ENCODE measurements at places on chromosomes 6 and 20. TPM values are rescaled to one million over a fixed set of nuclear protein-coding genes. Genes with fewer than 3 reads are reported as not detected.

RAB22A gene
- 17.1 TPM for total RNA-seq

DNA sequence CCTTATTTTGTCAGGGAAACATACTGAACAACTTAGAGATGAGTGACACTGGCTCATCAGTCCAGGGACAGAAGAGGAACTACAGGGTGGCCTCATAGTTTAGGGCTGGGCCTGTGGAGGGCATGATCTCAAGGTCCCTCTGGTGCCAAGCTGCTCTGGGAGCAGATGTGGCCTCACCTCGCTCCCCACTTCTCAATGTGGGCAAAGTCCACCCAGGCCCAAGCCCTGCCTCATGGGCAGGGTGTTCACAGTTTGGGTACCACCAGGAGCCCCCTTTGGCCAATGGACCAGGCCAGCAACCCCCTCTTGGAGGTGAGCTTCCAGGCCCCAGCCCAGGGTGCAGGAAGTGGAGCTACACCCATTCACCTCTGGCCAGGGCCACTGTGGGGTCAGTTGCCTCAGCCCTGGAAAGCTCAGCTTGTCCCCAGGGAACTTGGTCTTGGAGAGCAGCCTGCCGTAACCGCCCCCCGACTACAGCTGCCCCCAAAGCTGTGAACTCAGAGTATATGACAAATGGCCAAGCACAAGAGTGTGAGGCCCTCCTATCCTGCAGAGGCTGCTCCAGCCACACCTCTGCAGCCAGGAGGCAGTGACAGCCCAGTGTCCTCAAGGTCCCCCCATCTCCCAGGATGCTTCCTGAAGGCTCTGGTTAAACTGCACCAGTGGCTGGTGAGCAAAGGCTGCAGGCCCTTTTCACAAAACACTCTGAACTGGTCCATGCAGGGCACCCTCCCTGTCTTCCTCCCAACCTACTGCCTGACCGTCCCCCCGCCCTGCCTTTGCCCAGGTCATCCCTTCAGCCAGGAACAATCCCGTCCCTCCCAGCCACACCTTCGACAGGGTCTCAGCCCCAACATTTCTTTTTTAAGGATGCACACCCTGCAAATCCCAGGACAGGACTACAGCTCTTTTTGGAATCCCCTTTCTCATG lies 3.6 kb downstream of the ADISSP start:
- DNase-seq, result no peak

DNA sequence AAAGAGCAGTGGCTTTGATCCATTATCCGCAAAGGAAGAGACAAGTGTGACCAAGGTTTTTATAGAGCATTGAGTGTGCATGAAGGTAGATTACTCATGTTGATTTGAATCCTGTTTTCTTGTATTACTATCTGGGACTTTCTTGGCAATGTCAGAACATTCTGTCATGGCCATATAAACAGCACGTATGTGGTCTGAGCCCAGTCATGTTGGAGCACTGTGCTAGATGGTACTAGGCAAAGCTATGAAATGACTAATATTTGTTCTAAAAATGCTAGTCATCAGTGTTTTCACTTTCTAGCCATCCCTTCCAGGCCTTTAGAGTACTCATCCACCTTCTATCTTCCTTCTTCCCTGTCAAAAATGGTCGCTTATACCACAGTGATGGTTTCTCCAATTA lies 278.6 kb upstream of the FLRT3 start:
- DNase-seq, result no peak

DNA sequence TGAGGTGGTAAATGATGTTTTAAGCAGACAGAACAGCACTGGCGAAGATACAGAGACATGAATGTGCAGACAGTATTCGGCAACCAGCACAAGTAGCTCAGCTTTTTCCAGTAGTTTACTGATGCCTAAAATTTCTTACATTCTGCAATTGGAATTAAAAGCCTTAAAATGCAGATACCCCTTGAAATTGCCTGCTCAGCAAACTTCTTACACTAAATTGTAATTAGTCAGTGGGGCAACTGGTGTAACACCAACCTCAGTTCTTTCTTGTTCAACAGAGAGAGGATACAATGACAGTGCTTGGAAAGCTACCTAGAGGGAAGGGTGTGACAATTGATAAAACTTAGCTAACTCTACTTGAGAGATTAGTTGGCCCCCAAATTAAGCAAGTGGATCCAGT lies 121.1 kb upstream of the ENPP5 start:
- DNase-seq, result no peak

DNA sequence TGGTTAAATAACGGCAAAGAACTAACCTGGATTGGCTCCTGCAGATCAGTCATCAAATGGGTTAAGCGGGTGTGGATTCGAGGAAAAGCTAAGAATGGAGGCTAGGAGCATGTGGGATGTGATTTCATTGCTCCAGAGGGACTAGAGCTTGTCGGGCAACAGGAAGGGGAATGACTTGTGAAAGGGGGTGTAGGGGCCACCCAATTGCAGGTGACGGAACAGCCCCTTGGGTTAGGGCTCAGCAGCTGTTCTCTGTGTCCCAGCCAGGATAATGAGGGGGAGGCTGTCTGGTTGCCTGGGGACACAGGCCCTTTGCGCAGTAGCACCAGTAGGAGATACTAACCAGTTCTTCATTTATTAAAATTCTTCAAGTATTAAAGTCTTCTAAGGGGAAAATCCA lies 25.0 kb upstream of the MRPS18A start:
- DNase-seq, result no peak

- no peak for DNase-seq
These were observed 381.2 kb downstream of the C6orf118 start for GRCh38 chr6:164928057-164928727.

DNA sequence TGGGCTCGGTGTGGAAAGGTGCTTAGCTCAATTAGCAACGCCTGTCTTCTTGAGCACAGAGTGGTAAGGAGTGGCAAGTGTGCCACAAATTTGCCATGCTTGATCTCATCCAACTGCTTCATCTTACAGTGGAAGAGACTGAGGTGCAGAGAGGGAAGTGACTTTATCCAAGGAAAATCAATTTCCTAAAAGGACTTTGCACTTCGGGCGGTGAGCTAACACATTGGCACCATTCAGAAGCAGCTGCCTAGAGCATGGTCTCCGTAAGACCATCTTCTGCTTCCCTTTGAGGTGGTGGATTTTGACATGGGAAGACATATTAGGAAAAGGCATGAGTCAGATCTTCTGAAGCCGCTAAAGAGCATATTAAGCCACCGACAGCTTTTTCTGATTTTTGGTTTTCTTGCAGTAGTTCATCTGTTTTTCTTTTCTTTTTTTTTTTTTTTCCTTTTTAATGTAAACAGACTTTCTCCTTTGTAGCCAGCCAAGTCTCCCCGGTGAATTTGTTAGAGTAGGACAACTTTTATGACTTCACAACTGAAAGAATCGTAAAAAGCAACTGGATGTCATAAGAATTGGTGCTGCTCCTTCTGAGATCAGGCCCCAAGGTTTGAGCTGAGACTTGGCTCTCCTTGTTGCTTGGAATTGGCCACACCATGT lies 273.2 kb downstream of the CDC5L start:
- DNase-seq, result no peak

DNA sequence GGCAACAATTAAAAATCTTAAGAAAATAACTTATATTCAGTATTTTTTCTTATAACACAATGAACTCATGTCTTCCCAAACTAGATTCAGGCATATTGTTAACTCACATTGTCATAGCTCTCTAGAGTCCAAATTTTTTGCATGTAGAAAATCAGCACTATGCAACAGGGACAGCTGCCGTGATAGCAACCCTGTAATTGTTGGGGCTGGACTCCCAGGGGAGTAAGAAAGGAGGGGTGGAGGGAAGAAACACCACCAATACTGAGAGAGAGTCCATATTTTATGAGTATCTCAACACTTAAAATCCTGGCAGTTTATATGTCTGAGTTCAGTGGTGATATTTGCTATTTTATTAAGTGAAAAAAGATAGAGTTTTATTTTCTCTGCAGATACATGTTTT lies 89.6 kb upstream of the HS3ST5 start:
- peak; percentile 57 for DNase-seq

- DNase-seq, result no peak
These were observed 127.4 kb downstream of the MYLK4 start for GRCh38 chr6:2623295-2623694.

ULBP2 gene
- total RNA-seq, result 6.6 TPM

DNAH8 gene
- 0.05 TPM for total RNA-seq

DNA sequence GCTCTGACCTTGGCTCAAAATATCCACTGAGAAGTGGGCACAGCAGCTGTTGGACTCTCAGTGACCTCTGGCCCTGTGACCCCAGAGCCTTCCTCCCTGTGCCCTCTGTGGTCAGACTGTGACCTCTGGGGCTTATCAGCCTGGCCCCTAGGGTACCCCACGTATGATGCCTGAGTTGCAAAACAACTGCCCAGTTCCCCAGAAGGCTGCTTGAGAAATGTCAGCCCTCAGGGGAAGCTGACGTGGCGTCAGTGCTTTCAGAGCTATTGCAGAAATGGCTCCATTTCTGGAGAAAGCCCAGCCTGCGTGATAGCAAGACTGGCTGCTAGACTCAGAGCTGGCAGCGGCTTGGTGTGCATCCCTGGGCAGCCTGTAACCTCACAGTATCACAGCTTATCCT lies 31.5 kb upstream of the TGM2 start:
- DNase-seq, result peak; percentile 61

GRCh38 chr6:126118058-126118755 lies 131.9 kb downstream of the TRMT11 start:
- peak; percentile 76 for DNase-seq

SCAF8 gene
- 35.7 TPM for total RNA-seq

DNA sequence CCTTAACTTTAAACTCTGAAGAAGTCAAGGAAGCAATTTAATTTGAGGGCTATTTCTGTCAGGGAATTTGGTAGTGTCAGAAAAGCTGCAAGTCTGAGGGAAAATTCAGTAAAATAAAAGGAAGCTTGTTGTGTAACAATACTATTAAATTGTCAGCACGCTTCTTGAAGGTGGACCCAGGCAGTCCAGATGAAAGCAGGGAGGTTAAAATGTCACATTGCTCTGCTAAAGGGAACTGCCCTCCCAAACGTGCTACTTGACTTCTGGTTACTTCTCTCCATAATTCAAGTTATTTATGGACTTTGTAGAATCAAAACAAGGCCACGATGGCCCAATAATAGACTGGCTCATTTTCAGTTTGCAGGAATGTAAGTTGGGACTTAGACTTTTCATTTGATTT lies 28.2 kb upstream of the ARMC2 start:
- no peak for DNase-seq

DNA sequence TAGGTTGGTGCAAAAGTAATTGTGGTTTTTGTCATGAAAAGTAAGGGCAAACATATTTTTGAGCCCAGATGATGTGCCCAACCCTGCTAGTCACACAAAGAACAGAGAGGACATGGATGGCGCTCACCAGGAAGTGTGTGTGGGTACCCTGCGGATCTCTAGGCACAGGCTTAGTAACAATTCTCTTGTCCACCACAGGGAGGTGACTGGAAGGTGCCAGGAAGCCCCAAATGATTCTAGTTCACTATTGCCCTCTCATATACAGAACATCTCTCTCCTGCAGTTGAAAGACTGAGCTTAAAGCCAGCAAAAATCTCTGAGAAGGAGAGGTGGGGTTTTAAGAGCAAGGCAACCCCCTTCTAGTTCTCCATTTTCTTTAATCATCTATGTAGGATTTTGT lies 272.1 kb upstream of the TAB2 start:
- no peak for DNase-seq

- peak; percentile 85 for DNase-seq
These were observed 25.6 kb downstream of the WRNIP1 start for GRCh38 chr6:2790588-2791449.

DNA sequence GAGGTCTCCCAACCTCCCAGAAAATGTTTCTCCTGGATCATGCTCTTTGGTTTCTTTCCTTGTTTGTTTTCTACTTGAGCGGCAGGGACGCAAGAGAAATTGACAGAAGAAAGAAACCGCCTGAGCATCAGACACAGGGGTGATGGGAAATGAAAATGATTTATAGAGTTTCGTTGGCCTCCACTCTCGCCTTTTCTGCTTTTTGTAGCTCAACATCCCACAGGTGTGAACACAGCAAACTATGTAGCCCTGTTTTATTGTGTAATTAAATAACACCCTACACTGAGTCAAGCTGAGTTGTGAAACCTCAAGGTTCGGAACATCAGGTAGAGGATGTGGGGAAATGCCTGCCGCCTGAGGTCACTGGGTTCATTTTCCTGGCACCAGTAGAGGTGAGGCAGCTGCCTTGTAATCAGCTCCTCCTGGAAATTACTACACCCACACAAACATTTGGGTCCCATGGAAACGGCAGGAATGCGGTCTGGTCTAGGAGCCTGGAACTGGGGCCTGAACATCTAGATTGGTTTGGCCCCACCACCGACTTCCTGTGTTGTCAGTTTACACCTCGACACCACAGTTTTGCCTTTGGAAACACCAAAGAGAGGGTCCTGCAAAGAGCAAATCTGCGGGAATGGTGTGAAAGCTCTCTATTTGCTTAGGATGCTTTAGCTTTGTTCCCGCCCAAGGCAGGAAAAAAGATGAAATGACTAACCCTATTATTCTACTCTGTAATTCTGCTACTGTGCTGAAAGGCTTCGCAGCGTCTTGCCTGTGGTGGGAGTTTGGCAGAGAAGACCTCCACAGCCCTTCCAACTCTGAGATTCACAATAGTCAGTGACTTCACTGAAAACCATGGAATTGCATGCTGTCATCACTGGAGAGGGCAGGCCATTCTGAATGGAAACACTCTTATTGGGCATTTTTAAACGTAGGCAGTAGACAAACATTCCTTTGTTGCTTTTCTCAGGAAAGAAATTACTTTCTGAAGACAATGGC lies 53.0 kb downstream of the ADAT2 start:
- DNase-seq, result peak; percentile 71

DNA sequence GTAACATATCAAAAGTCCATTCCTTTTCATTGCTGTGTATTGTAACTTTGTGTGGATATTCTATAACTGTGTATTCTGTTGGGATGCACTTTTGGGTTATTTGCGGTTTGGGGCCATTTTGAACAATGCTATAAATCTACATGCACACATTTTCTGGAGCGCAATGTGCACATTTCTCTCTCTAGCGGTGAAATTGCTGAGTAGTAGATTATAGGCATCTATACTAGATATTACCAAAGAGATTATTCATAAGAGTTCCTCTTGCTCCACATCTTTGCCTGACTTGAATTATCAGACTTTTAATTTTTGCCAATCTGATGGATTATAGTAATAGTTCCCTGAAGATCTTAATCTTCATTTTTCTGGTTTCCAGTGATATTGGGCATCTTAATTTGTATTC lies 18.3 kb upstream of the FRK start:
- DNase-seq, result no peak

C2 gene
- 7.0 TPM for total RNA-seq

MOG gene
- not detected for total RNA-seq

DNA sequence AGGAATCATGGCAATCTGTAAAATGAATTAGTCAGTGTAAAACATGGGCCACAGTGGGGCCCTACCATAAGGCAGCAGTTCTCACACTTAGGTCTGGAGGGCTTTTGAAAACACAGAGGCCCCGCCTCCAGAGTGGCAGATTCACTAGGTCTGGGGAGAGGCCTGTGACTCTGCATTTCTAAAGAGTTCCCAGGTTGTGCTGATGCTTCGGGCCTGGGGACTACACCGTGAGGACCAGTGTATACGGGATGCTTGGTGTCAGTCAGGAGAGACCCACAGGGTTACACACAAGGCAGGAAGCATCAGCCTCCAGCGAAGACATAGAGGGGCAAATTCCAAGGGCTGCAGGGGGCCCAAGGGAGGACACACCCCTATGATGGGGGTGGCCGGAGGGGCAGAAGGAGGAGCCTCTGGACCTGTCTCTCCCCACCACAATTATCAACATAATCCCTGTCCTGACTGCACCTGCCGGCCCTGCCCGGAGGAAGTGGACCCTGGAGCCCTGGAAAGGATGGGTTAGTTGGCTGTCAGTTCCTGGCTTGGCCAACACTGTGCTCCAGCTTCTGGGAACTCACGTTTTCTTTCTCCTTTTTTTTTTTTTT lies 46.7 kb downstream of the FGD2 start:
- DNase-seq, result no peak
